SJCRH30 (cell line): ENCODE measurements at places on chromosomes 7 and 10. TPM values are rescaled to one million over a fixed set of nuclear protein-coding genes. Genes with fewer than 3 reads are reported as not detected.
A peak's percentile ranks its signal among the peaks of the same experiment; 100 is the strongest.

Gene OR2A42
- not detected in 2 replicates for total RNA-seq

Gene PFKFB3
- 11.0 and 11.2 TPM in 2 replicates for total RNA-seq

Gene TMEM178B
- total RNA-seq = 0.63 and 0.73 TPM in 2 replicates

Gene AKR1D1
- not detected in 2 replicates for total RNA-seq

Gene ZNF467
- not detected in 2 replicates for total RNA-seq

Gene TEX47
- not detected in 2 replicates for total RNA-seq

Gene EIF3B
- total RNA-seq = 205 and 212 TPM in 2 replicates

Gene TDRD1
- total RNA-seq = 0.61 TPM in 2 replicates

Gene SLIT1
- 0.03 and 0.04 TPM in 2 replicates for total RNA-seq

Gene NRG3
- total RNA-seq = not detected in 2 replicates

Gene ZNF425
- 0.57 and 0.89 TPM in 2 replicates for total RNA-seq

DNA sequence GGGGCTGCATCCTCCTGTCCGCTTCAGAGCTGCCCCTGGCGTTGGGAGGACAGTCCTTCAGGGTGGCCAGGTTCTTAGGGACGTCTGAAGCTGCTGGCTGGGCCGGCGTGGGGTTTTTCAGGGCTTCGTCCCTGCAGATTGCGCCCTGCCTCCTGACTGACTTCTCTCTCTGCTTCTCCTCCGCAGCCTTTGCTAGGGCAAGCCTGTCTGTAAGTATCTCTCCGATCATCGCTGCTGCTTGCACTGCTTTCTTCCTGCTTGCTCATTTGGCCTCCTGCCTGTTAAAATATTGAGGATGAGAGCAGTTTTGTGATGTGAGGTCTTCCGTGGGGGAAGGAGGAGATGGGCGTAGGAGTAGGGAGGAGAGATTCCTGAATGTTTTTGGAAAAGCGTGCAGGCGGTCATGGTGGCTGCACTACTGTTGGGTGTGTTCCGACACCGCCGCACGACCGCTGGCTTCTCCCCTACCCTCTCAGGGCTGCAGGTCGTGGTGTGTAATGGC lies 25.3 kb downstream of the PFKFB3 start:
- no peak overlapping the region for H3K4me3 ChIP-seq
- H3K27ac ChIP-seq = no peak overlapping the region
- DNase-seq = no peak
- H3K27me3 ChIP-seq = no peaks in the 10 kb centered on the region
- H3K36me3 ChIP-seq = no peaks in the 10 kb centered on the region

- peaks cover 8% of the 10 kb centered on the region; the same call in 1 of the 2 replicates for H3K27me3 ChIP-seq
- no peak overlapping the region for H3K27ac ChIP-seq
These were observed 90.1 kb upstream of the NPSR1 start for GRCh38 chr7:34567906-34568305.

- H3K27ac ChIP-seq = no peak overlapping the region
- H3K36me3 ChIP-seq = no peaks in the 10 kb centered on the region
- H3K4me3 ChIP-seq = no peak overlapping the region
These were observed 91.5 kb downstream of the CTTNBP2 start for GRCh38 chr7:117781707-117782106.

DNA sequence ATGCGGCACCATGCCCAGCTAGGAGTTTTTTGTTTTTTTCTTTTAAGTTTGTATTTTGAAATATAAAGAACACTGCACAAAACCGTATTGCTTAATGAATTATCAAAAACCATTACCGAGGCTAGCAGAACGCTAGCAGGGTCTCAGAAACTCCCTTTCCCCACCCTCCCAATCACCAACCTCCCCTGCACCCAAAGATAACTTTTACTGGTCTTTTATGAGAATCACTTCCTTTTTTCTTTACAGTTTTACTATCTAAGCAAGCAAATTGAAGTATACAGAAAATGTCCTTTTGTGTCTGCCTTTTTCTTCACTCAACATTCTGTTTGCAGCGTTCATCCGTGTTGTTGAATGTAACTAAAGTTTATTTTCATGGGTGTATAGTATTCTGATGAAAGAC lies 13.4 kb downstream of the HIP1 start:
- no peaks in the 10 kb centered on the region; the same call in 1 of the 2 replicates for H3K4me1 ChIP-seq
- H3K36me3 ChIP-seq = no peaks in the 10 kb centered on the region; the same call in 1 of the 2 replicates
- no peak overlapping the region for H3K4me3 ChIP-seq
- no peak overlapping the region for H3K27ac ChIP-seq
- DNase-seq = no peak

GRCh38 chr7:134433430-134433829 lies 25.5 kb downstream of the AKR1B1 start:
- no peak overlapping the region for H3K27ac ChIP-seq
- peaks cover 3% of the 10 kb centered on the region; the same call in 1 of the 2 replicates for H3K4me1 ChIP-seq
- DNase-seq = no peak
- H3K36me3 ChIP-seq = no peaks in the 10 kb centered on the region

DNA sequence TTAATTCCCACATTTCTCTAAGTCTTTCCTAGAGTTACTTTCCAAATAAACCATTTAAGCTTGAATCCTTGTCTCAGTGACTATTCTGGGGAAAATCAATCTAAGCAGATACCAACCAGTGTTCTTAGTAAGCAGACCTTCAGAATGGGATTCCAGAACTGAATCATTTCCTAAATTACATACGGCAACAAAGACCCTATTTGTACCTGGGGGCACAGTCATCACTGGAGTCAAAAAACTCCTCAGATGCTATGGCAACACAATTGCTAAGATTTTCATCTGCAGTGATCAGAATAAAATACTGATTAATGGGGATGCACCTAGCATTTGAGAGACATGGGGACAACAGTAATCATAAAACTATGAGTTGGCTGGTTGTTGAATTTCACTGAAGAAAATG lies 284.7 kb upstream of the HGF start:
- H3K27ac ChIP-seq = no peak overlapping the region
- H3K27me3 ChIP-seq = no peaks in the 10 kb centered on the region
- DNase-seq = no peak
- no peaks in the 10 kb centered on the region for H3K4me1 ChIP-seq

- 0 out of 2 replicates have a peak, but pooled peaks cover 2% of the 10 kb centered on the region for H3K27me3 ChIP-seq
- H3K4me1 ChIP-seq = no peaks in the 10 kb centered on the region; the same call in 1 of the 2 replicates
These were observed 138.4 kb upstream of the NFE2L3 start for GRCh38 chr7:26013551-26014083.

DNA sequence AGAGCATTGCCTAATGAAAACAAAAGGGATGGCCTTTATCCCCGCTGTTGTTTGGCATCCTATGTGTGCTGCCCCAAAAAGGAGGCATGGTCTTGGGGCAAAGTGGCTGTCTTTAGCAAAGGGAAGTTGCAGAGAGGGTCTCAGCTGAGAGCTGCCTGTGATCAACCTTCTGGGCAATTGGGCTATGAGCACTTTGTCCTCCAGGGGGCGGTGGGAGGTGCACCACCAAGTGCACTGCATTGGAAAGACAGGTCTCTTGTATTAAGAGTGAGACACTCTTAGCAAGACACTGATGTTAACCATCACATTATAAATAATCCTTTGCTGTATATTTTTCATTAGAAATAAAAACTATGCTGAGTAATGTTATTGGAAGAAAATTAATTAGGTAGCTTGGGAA lies 314.8 kb downstream of the POM121L12 start:
- DNase-seq = peak; percentile 46
- H3K27ac ChIP-seq = no peak overlapping the region
- no peak overlapping the region for H3K4me3 ChIP-seq
- H3K4me1 ChIP-seq = no peaks in the 10 kb centered on the region
- no peaks in the 10 kb centered on the region for H3K27me3 ChIP-seq
- no peaks in the 10 kb centered on the region for H3K36me3 ChIP-seq

DNA sequence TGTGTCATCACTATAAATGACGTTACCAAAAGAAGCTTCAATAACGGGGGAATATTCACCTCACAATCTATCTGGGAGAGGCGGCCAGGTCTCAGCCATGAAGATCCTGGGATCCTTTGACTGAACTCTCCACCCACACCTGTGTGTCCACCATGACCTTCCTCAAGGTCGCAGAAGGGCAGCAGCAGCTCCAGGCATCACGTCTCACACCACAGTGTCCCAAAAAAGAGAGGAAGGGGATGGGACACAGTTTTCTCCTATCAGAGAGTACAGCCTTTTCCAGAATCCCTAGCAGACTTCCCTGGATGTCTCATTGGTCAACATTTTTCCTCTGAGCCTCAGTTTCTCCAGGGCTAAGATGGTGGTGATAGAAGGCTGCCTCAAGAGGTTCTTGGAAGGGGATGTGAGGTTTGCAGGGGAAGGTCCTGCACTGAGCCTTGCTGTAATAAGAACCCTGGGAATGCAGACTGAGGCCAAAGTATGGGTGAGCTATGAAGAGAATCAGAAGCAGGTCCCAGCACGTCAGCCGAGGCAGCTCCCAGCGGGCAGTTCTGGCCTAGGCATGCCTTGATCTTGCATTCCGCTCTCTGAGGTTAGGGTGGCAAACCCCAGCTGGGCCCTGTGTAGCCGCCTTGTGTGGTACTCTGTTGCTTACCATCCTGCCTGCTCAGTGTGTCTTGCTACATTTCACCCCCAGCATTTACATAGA lies 63.8 kb downstream of the COL26A1 start:
- H3K36me3 ChIP-seq = no peaks in the 10 kb centered on the region
- no peaks in the 10 kb centered on the region for H3K4me1 ChIP-seq
- H3K4me3 ChIP-seq = no peak overlapping the region

- DNase-seq = no peak
- no peaks in the 10 kb centered on the region for H3K36me3 ChIP-seq
- no peak overlapping the region for H3K4me3 ChIP-seq
- no peak overlapping the region for H3K27ac ChIP-seq
- H3K27me3 ChIP-seq = no peaks in the 10 kb centered on the region
- no peaks in the 10 kb centered on the region for H3K4me1 ChIP-seq
These were observed 508.1 kb downstream of the PHTF2 start for GRCh38 chr7:78306634-78307033.

DNA sequence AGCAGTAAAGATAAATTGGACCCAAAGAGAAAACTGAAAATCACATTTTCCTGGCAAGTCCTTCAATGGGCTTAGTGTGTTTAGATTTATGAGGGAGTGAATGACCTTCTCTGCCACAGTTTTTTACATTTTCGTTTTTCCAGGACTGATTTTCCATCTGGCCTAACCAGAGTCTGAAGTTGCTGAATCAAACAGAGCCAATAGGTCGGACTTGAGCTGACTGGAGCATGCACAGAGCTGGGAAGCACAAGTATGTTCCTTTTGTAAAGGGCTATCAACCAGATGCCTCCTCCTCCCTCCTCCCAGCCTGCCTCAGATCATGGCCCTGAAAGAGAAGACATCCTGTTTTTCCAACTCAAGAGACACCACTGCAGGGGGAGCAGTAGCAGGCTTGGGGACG lies 126.0 kb upstream of the ANKRD1 start:
- no peaks in the 10 kb centered on the region for H3K36me3 ChIP-seq
- H3K4me1 ChIP-seq = no peaks in the 10 kb centered on the region
- H3K4me3 ChIP-seq = no peak overlapping the region
- no peak for DNase-seq
- no peak overlapping the region for H3K27ac ChIP-seq
- no peaks in the 10 kb centered on the region for H3K27me3 ChIP-seq

GRCh38 chr7:81111358-81111757 lies 192.5 kb upstream of the SEMA3C start:
- peak overlapping the region; percentile 29; the same call in 1 of the 2 replicates for H3K4me3 ChIP-seq
- peaks cover 36% of the 10 kb centered on the region for H3K4me1 ChIP-seq
- DNase-seq = peak; percentile 82
- no peaks in the 10 kb centered on the region for H3K27me3 ChIP-seq
- H3K27ac ChIP-seq = peak overlapping the region; percentile 84

GRCh38 chr10:3107426-3107961 lies 40.1 kb downstream of the PFKP start:
- H3K27me3 ChIP-seq = no peaks in the 10 kb centered on the region
- H3K4me1 ChIP-seq = no peaks in the 10 kb centered on the region
- DNase-seq = no peak
- H3K27ac ChIP-seq = no peak overlapping the region

DNA sequence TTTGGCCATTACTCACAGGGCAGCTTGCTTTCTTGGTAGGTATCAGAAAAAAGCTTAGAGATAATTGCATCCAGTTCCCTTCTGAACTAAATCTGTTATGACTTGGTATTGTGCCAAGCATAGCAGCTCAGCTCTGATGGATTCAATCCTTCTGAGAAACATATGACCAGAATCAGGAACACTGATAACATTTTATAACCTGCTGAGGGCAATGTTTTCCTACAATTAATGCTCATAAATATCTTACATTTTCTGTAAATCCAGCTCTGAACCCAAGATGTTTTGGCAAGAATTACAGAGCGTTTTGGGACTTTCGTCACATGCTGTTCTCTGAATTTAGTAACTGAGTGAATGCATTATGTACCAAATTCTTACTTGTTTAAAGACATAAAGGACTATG lies 167.8 kb downstream of the KIF20B start:
- no peaks in the 10 kb centered on the region for H3K36me3 ChIP-seq
- no peak overlapping the region for H3K27ac ChIP-seq
- no peaks in the 10 kb centered on the region for H3K4me1 ChIP-seq
- no peak for DNase-seq

DNA sequence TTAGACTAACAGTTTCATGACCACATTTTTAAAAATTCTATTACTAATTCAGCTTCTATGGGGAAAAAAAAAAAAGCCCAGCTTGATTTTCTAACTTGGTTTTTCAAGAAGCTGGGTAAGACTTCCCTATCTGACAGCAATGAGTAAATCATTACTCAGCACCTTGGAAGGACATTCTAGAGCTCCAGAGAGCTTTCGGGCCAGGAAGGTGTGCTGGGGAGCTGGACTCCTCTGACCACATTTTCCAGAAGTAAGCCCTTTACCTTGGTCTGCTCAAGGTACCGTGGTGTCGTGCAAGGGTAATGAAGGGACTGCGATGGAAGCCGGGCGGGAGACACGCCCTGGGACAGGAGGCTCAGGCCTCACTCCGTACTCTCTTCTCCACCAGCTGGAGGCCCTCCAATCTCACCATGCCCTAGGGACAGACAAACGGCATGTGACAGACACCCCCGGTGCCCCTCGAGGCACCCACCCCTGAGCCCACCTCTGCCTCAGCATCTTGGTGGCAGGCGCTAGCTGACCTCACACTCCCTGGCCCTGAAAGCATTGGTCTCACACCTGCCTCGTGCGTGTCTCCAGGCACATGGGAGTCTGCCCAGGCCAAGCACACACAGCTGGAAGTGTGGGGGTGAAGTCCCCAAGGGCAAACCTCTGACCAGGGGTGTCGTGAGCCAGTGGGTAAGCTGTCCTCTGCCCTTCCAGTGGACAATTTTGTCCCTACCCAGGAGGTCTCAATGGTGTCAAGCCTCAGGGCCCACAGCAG lies 152.1 kb downstream of the OAT start:
- no peaks in the 10 kb centered on the region for H3K4me1 ChIP-seq
- H3K36me3 ChIP-seq = no peaks in the 10 kb centered on the region
- H3K4me3 ChIP-seq = no peak overlapping the region
- DNase-seq = no peak
- no peak overlapping the region for H3K27ac ChIP-seq
- H3K27me3 ChIP-seq = 0 out of 2 replicates have a peak, but pooled peaks cover 4% of the 10 kb centered on the region

GRCh38 chr7:39587393-39587792 lies 21.2 kb downstream of the YAE1 start:
- no peaks in the 10 kb centered on the region for H3K36me3 ChIP-seq
- H3K4me1 ChIP-seq = peaks cover 8% of the 10 kb centered on the region
- H3K4me3 ChIP-seq = no peak overlapping the region
- no peak for DNase-seq
- H3K27ac ChIP-seq = no peak overlapping the region

GRCh38 chr10:113435881-113436280 lies 117.0 kb upstream of the HABP2 start:
- H3K27me3 ChIP-seq = no peaks in the 10 kb centered on the region
- H3K4me3 ChIP-seq = no peak overlapping the region
- no peak for DNase-seq
- H3K27ac ChIP-seq = no peak overlapping the region
- no peaks in the 10 kb centered on the region for H3K4me1 ChIP-seq
- H3K36me3 ChIP-seq = no peaks in the 10 kb centered on the region

- no peaks in the 10 kb centered on the region for H3K36me3 ChIP-seq
- peaks cover 12% of the 10 kb centered on the region; the same call in 1 of the 2 replicates for H3K4me1 ChIP-seq
- H3K27me3 ChIP-seq = no peaks in the 10 kb centered on the region
- H3K27ac ChIP-seq = no peak overlapping the region
- H3K4me3 ChIP-seq = no peak overlapping the region
These were observed 14.8 kb upstream of the CD36 start for GRCh38 chr7:80623503-80624252.
